ENCODE measurements at places on chromosomes 1 and 21.

- DNase-seq: no peak
Observed at GRCh38 chr21:37536616-37537278, 170.2 kb downstream of the DYRK1A start.

- DNase-seq: no peak
Observed at GRCh38 chr1:34863501-34863900, 4.0 kb upstream of the SMIM12 start.

DNA sequence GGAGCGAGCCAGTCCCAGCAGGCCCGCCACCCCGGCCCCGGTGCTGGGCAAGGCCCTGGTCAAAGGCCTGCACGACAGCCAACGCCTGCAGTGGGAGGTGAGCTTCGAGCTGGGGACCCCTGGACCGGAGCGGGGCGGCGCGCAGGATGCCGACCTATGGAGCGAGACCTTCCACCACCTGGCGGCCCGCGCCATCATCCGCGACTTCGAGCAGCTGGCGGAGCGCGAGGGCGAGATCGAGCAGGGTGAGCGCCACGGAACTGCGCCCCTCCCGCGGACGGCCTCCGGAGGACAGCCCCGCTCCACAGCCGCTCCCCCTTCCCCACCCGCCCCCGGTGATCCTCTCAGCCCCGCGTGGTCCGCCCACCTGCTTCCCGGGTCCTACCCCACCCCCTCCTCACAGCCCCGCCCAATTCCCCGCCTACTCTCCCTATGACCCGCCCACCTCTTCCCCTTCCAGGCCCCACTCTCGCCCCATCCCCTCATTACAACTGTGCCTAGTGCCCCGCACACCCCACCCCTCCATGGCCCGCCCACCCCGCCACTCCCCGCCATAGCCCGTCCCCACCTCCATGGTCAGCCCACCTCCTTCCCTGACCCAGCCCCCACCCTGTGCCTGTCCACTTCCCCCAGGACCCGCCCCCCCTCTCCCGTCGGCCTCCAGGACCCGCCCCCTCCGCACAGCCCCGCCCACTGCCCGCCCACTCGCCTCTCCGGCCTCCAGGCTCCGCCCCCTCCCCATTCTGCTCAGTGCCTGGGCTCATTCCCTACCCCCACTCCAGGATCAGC, 52.7 kb downstream of the VWA5B1 start:
- DNase-seq: no peak

DNA sequence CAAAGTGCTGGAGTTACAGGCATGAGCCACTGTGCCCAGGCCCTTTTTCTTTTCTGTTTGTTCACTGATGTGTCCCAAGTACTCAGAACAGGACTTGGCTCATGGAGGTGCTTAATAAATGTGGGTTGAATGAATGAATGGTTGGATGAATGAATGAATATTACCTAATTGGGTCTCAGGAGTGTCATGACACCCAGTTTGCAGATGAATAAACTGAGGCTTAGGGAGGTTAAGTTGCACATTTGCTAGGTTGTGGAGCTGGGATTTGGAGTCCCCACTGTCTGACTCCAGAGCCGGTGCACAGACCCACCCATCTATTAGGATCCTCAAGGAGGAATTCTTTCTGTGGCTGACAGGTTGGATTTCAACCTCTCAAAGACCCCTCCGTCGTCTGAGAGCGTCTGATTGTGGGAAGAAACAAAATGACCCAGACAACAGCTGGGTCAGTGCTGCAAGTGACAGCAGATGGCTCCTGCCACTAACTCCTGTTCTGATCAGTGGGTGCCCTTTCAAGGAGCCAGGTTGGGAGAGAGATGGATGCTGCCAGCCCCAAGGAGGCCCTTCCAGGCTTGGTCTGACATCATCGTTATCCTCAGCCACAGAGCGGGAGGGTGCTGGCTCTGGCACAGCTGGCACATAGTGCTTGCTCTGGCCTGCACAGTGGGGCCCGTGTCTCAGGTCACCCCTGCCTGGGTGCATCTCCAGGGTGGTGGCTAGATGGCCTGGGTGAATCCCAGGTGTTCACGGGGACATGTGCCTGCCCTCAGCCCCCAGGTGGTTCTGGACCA, 24.2 kb downstream of the ARHGEF10L start:
- DNase-seq: no peak

DNA sequence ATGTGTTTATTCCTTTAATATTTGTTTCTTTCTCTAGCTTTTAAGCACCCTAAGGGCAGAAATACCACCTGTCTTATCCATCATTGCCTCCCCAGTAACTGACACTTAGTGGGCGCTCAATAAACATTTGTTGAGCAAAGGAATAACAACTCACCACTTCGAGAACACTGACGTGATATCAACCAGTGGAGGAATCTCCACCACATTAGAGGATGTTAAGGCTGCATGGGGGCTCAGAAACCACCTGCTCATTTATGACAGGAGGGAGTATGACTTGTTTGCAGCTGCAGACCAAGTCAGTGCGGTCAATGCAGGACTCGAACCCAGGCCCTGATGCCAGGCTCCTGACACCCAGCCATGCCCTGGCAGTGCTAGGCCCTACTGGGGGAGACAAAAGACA, 102.6 kb downstream of the MRPL37 start:
- DNase-seq: no peak

GRCh38 chr1:143660354-143660941, 311.3 kb downstream of the FAM72C start:
- no peak for DNase-seq

DNA sequence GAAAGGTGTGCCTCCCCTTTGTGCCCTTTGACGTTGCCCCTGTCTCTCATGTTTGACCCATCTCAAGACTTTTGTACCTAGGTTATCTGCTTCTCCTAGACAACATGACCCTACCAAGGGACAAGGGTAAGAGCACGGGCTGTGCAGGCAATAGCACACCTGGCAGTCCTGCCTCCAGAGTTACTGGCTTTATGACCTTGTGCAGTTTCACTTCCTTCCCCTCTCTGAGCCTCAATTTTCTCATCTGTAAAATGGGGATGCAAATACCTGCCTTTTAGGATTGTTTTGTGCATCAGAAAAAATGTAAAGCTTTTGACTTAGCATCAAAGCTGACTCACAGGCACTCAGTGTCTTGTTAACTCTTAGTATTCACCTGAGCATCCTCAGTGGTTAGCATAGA, 36.4 kb downstream of the ELK4 start:
- no peak for DNase-seq

DNA sequence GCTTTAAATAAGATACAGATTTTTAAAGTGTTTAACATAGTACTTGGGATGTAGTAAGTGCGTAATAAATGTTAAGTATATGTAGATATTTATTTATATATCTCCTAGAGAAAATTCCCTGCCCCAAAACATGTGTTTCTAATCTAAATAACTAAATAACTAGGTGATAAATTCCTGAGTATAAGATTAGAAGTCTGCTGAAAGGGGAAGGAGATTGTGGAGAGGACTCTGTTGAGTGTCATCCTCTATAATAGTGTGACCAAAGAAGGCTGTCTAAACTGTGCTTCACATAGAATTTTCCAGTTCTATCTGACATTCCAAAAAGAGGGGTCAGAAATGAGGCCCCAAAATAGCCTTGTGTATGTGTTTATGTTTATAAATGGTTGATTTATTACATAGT, 590.5 kb upstream of the ADAMTS5 start:
- DNase-seq: no peak

GRCh38 chr1:184770181-184770979, 15.7 kb upstream of the EDEM3 start:
- DNase-seq: no peak

GRCh38 chr1:244242446-244242845, 191.4 kb downstream of the ZBTB18 start:
- DNase-seq: no peak

DNA sequence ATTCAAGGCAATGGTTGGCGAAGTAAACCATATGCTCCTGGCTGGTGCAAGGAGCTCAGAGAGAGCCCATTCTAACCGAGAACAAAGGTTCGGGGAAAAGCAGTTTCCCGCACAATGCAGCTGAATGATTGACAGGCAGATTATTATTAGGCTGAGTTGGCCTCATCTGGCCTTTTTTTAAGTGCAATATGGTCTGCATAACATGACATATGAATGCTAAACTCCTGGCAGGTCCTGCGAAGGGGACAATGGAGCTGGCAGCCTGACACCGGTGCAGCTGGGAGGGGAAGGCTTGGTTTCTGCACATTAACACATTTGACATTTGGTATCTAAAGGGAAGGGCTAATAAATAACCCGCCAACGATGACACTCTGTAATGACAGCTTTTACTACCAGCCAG, 92.0 kb downstream of the MIS18A start:
- no peak for DNase-seq

- no peak for DNase-seq
Observed at GRCh38 chr21:19557046-19557445, 1153.5 kb upstream of the TMPRSS15 start.

DNA sequence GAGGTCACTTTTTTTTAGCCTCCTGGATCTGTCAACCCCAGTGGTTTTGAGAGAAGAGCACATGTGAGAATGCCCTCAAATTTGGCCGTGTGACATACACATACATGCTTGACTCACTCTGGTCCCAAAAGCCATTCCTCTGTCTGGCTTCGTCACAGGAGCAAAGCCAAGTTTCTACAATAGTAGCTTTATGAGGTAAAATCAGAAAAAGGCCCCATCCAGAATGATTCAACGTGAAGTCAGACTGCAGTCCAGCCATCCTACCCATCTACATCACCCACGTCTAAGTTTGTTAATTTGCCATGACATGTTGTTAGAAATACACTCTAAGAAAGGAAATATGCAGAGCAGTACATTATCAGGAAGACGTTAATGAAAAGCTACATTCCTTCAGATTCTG, 245.2 kb downstream of the SDCCAG8 start:
- no peak for DNase-seq

- DNase-seq: no peak
Observed at GRCh38 chr21:46181436-46181835, 2.8 kb downstream of the SPATC1L start.

- no peak for DNase-seq
Observed at GRCh38 chr1:77509051-77509492, 173.4 kb downstream of the ZZZ3 start.

DNA sequence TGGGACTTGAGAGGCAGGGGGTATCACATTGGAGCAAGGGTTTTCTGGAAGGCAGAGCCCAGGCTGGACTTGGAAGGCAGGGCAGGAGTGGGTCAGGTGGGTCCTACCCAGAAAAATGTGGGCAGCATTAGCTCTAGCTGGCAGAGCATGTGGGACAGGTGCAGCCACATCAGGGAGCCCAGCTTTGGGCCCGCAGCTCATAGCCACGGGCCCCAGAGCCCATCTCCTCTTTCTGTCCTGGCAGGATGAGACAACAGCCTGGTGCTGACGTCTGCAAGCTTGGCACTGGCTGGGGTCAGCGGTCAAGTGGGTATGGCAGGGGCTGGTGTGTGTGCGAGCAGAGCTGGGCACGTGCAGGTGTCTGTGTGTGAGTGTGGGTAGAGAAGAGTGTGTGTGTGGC, 154.7 kb downstream of the GRIK3 start:
- DNase-seq: no peak

- no peak for DNase-seq
Observed at GRCh38 chr1:155458111-155458510, 104.5 kb downstream of the ASH1L start.

DNA sequence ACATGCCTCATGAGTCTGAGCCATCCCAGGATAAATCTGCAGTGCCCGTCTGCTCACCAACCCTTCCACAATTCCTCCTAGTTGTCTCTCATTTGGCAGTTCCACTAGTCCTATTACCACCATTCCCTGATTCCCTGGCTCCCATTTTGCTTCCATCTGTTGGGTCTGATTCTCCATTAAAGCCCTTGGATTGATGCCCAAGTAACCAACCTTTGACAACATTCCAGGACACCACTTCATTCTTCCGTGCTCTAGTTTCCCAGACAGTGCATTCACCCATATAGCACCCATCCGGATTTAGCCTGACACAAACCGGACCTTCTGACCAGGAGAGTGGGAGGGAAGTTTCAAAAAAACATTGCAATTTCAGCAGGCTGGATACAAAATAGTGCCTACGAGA, 189.4 kb upstream of the PALMD start:
- no peak for DNase-seq

DNA sequence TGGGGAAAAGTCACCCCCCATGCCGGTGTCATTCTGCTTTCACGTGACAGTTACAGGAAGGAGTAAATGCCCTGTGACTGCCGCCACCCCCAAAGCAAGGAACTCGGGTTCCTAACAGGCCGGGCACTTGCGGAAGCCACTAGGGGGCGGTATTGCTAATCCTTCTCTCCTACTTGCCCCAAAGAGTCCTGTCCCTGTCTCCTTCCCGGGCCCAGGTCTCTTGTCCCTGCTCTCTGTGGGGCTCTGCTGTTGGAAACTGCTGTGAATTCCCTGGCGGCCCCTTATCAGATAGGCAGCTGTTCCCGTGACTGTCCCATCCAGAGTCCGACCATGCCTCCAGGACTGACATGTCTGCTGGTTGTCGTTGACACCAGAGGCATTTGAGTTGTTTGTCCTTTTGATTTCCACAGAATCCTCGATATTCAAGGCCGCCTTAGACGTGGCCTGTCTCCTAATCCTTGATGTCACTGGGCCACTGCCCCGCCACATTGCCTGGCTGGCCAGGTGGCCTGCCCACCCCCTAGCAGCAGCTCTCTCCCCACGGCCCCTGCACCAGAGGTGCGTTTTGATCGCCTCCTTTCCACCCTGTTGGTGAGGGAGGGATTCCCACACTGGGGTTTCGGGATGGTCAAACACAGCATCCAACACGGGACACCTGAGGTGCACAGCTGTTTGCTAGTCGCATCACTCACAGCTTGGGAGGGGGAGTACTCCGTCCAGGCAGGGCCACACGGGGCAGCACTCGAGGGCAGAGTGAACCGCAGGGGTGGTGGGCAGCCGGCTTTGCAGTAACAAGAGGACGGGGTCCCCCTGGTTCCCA, 37.3 kb downstream of the CHAF1B start:
- DNase-seq: peak; percentile 18

GRCh38 chr1:51955797-51956527, 34.5 kb downstream of the RAB3B start:
- no peak for DNase-seq

DNA sequence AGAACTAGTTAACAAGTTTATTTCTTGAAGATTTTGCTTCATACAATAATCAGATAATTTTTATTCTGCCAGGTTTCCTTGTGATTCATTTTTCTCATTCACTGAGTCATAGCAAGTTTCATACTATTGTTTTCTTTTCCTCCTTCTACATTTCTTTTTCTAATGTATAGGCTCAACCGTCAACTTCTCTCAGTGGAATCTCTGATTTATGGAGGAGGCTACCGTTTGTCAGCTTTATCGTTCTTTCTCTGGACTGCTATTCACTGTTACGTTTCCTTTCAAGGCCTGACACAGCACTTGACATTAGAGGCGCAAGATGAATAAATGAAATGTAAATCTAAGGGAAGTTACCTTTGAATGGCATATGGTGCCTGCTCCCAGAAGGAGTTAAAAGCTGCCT, 284.3 kb upstream of the NR5A2 start:
- peak; percentile 14 for DNase-seq

GRCh38 chr1:50300297-50300696, 122.9 kb downstream of the DMRTA2 start:
- no peak for DNase-seq

GRCh38 chr1:103170609-103171008, 62.3 kb upstream of the COL11A1 start:
- peak; percentile 37 for DNase-seq

GRCh38 chr1:108154314-108154713, 45.8 kb downstream of the SLC25A24 start:
- no peak for DNase-seq

Measured in fibroblast of skin of left quadriceps (primary cell).